ENCODE measurements at places on chromosomes 7 and 10.

- DNase-seq, result no peak
These were observed at the start of gene CRTAC1 for GRCh38 chr10:98030093-98030821. CRTAC1 (minus strand) TSS chr10:98030621; CDS start chr10:98030472, 149 bp downstream.

DNA sequence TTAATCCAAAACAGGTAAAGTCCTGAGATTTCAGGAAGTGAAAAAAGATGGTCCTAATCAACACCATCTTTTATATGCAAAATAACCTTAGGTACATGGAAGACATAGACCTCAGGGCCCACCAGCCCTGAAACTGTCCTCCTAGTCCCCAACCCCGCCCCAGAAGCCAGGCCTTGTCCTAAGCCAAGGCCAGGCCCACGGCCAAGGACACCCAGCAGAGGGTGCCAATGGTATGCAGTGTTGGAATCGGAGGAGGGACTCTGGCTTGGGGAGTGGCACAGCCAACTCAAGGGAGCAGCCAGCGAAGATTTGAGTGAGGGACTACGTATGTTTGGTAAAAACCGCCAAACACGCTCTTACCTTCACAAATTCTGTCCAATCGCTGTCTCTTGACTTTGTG lies 96.7 kb downstream of the ZRANB1 start:
- DNase-seq, result no peak

- DNase-seq, result no peak
These were observed 23.3 kb downstream of the SEM1 start for GRCh38 chr7:96686305-96686704.

- no peak for DNase-seq
These were observed 25.3 kb downstream of the WAC start for GRCh38 chr10:28558186-28558585.

- DNase-seq, result no peak
These were observed 57.6 kb downstream of the TACR2 start for GRCh38 chr10:69359148-69359547.

GRCh38 chr7:85074992-85075391 lies 111.9 kb downstream of the SEMA3D start:
- no peak for DNase-seq

DNA sequence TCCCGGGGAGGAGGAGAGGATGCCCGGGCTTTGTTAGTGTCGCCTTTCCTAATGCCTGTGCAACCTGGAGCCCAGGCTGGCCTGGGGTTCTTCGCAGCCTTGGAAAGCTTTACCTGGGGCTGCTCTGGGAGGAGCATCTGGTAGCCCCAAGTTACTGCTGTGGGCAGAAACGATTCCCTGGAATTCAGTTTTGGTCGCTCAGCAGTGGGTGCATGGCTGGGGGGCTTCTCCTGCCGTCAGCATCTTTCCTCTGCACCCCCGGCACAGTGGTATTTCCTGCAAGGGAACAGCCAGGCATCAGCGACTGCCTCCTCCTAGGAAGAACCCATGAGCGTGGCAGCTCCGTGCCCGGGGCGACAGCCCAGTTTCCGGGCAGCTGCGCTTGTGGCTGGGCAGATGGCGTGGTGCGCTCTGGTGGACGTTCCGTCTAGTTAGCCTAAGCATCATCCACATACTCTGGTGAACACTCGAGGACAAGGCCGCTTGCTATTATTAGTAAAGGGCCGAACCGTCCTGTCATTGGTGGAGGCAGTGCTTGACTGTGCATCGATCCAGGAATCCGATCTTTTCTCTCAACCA lies 107.0 kb upstream of the BTBD16 start:
- DNase-seq, result no peak

DNA sequence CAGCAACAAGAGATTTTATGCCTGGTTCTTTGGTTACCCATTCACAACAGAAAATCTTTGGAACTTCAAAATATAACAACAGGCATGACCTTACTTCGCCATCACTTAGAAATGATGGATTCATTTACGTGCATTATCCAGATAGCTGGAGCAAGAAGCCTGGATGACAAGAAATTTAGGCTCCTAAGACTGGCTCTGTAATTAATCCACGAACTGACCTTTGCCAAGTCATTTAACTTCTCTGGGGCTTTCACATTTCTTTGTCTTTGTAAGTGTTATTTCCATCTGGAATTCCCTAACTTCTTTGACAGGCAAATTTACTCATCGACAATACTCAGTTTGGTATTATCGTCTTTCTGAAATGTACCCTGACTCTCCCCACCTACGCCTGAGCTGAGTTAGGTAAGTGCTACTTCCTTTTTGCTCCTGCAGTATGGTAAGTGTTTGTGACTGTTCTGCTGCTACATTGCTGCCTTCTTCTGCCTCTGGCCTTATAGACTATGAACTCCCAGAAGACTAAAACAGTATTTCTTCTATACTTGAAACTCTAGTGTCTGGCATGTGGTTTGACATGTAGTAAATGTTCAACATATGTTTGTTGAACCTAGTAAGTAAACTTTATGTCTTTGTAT lies 5.5 kb upstream of the MDFIC start:
- DNase-seq, result no peak

GRCh38 chr7:122038904-122039303 lies 105.1 kb downstream of the AASS start:
- no peak for DNase-seq

- no peak for DNase-seq
These were observed at the start of gene LIPM for GRCh38 chr10:88802523-88803285. LIPM (plus strand) TSS chr10:88802730; CDS start chr10:88802897, 167 bp downstream.

DNA sequence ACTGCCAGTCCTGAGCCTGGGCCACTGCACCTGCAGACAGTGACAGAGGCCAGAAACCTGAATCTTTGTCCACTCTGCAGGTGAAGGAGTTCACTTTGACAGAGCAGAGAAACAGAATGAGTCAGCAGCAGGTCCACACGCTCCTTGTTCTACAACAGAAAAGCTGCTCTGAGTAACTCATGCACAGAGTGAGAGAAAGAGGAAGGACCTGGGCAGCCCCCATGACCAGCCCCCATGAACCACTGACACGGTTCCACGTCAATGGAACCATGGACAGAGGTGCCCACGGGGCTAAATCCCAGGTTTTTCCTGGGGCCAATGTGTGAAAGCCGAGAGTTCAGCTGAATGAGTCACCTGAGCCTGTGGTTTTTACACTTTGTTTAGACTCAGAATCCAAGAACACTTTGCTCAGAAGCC lies 40.8 kb upstream of the CTBP2 start:
- no peak for DNase-seq

- peak; percentile 90 for DNase-seq
These were observed 9.8 kb downstream of the SAP25 start for GRCh38 chr7:100563809-100564400.

GRCh38 chr10:114720685-114721278 lies 62.7 kb upstream of the ABLIM1 start:
- no peak for DNase-seq

GRCh38 chr7:135774284-135774683 lies 25.7 kb upstream of the FAM180A start:
- no peak for DNase-seq

DNA sequence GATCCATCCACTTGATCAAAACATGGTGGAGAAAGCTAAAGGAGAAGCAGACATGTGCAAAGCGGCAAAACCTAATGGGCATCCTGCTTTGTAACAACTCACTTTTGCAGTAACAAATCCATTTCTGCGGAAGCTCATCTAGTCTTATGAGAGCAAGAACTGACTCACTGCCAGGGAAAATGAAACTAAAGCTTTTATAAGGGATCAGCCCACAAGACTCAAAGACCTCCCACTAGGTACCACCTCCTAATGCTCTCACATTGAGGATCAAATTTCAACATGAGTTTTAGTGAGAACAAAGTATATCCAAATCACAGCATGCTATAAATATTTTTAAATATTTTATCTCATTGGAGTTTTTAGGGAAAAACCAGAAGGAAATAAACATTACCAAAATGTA lies 120.1 kb upstream of the GNAI1 start:
- DNase-seq, result no peak

- no peak for DNase-seq
These were observed 465.8 kb upstream of the PODXL start for GRCh38 chr7:132022188-132022587.

GRCh38 chr7:149764481-149765398 lies 8.6 kb downstream of the ZNF467 start:
- no peak for DNase-seq

DNA sequence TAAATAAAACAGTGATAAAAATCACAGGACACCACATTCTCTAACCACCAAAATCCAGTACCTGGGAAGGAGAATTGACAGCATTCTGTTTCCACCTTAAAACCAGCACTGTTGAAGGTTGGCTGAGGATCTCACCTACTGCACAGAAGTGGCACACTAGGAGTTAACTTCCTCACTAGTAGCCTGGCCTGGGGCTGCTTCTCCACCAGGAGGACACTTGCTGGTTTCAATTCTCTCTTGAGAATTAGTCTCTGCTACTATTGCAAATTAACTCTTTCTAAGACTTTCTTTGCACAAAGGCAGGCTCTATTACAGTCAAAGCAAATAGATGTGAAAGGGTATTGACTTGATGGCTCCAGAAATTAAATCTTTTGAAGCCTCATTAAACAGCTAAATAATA lies 2.3 kb upstream of the CTTNBP2 start:
- DNase-seq, result no peak

GRCh38 chr7:143369678-143370651 lies 7.5 kb upstream of the FAM131B start:
- no peak for DNase-seq

GRCh38 chr10:11307004-11307403 lies 289.3 kb downstream of the CELF2 start:
- no peak for DNase-seq

Measured in stimulated activated CD8-positive, alpha-beta memory T cell treated with anti-CD3 and anti-CD28 coated beads, Interleukin-4, amount 100 ng/mL, for 4 hours (primary cell).